ENCODE measurements at places on chromosomes 11 and 22.

DNA sequence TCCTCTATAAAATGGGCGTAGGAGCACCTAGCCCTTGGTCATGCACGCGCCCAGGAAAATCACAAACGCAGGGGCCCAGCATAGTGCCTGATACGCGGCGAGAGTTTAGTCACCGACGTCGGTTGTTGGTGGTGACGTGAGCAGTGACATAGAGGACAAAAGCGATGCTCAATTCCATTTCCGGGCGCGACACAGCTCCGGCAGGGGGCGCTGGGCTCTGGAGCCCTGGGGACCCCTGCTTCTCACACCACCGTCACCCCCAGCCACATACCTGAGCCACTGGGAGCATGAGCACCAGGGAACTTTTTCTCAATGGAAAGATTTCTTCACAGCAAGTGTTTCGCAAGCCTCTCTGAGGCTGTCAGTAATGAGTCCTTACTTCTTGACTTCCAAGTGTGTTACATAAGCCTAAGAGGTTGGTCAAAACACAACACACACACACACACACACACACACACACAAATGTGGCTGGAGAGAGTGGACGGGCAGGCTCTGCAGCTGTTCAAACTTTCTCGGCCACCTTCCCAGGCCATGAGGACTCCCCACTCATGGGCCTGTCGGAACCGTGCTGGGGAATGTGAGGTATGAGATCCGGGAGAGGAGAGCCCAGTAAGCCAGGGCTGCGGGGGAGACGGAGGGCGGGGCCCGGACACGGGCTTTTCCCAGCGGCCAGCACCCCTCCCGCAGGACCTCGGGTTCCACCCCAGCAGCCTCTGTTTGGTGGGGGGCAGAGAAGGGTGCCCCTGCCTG is 36.9 kb upstream of the LINC01488 start:
- DNase-seq: no peak

- no peak for DNase-seq
Observed at GRCh38 chr22:48055827-48056226, 1293.4 kb downstream of the TBC1D22A start.

DNA sequence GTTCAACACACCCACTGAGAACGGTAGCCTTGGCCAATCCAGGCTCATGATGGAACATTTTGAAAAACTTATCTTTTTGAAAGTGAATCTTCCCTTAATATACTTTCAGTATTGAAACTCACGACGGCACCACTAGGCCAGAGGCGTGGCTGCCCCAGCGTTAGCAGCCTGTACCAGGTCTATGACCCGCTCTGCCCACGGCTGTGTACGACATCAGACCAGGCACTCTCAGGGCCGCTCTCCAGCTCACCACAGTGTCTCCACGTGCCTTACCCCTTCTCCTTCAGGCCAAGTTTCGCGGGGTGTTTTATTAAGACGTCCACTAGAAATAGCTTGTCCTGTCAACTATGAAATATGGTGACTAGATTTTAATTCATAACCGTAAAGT is 31.2 kb downstream of the ALG12 start:
- DNase-seq: no peak

- no peak for DNase-seq
Observed at GRCh38 chr11:108370990-108371389, 96.3 kb downstream of the C11orf65 start.

DNA sequence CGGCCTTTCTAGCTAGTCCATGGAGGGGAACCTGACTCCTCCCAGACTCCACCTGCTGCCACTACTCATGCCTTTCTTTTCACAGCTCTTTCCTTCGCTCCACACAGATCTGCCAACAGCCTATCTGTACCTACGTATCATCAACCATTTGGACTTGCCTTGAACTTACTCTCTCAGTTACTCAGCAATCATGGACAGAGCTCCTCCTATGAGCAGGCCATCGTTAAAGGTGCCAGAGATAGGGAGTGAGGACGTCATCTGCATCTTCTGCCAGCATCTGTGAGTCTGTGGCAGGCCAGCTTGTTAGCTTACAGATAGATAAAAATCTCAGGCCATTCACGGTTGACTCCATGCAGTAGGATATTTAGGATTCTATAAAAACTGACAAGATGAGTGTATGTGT is 162.9 kb upstream of the ZBED5 start:
- DNase-seq: no peak

DNA sequence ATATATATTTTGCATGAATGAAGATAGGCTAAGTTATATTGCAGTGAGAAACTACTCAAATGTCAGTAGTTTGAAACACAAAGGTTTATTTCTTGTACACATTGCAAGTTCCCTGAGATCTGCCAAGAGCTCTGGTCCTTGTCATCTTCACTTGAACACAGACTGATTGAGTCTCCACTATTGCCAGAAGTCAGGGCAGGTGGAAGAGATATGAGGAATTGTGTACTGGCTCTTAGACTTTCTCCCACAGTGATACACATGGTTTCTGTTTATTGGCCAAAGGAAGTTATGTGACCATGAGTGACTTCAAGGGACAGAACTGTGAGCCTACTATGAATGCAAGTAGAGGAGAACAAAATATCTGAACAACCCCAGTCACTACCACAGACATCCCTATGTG is 44.2 kb downstream of the PPFIBP2 start:
- DNase-seq: no peak

DNA sequence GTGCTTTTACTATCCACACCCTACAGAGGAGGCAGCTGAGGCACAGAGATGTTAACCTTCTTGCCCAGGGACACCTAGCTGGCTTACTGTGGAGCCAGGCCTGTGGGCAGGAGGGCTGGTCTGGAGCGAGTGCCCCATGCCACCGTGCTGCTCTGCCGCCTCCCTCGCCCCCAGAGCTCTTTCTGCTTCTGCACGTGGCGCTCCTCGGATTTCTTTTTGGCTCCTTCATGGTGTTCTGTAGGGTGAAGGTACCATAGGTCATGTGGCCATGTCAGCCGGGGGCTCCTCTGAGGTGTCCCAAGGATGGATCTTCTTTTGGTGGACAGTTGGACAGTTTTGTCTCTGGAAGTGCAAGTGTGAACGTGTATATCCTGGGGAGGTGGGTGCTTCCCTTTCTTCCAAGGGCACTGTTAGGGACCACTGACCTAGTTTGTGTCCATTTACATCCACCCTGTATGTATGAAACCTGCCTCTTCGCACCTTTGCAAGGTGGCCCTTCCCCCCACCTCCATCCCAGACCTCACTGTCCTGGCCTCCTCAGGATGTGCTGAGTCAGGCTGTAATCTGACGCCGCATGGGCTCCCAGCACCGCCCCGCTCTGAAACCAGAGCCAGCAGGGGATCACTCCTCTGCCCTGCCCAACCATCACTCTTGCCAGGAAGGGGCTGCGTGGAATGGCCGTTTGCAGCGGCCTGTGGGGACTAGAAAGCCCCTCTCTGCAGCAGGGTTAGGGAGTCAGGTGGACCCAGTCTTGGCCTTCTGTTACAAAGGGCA is 31.7 kb downstream of the POLR3H start:
- no peak for DNase-seq
